ENCODE measurements at places on chromosomes 16 and 17.

DNA sequence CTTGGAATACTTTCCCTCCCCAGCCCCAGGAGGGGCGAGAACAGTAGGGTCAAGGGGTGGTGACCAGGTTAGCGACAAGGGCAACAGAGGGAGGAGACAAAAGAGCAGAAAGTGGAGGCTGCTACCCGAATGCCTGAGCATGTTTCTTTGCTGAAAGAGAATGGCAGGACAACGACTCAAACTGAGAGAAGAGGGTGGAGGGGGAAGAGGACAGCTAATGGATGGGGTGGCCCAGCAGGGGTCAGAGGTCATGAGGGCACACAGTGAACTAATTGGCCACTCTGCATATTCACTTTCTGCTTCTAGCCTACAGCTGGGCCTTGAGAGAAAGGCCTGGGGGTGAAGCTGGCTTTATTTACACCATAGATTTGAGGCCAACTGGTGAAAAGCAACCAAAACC is 19.1 kb upstream of the DDX52 start:
- no peak for DNase-seq

DNA sequence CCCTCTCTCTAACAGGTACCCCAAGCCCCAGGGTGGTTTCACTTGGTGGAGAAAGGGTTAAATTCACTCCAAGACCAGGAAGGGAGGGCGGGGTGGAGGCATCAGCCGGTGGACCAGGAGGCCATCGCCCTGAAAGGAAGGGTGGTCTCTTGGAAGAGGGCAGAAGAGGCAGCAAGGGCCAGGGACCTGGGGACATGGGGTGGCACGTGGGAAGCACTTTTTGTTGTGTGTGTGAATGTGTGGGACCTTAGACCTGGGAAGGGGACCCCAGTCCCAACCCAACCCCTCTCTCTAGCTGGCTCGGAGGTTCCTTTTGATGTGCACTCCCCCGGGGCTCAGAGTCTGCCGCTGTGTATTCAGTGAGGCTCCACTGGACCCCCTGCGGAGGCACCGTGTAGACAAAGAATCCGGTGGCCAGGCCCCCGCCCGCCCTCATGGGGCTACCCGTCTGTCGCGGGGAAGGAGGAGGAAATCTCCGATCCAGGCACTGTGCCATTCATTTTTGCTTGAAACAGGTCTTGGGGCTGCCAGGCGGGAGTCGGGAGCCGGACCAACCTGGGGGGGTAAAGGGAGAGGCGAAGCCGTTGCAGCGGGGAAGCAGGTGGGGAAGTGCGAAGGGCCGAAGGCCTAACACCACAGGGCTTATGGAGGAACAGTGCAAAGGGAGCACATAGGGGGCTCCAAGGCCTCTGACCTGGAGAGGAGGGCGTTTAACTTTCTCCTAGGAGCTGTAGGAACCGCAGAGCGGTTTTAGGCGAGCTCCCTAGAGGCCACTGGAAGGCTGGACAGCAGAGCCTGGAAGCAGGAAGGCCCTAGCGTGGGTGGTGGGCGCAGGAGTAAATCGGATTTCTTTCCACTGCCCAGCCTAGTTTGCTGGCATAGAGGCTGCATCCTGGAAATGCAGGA is 3.2 kb upstream of the WNT3 start:
- DNase-seq, result no peak

DNA sequence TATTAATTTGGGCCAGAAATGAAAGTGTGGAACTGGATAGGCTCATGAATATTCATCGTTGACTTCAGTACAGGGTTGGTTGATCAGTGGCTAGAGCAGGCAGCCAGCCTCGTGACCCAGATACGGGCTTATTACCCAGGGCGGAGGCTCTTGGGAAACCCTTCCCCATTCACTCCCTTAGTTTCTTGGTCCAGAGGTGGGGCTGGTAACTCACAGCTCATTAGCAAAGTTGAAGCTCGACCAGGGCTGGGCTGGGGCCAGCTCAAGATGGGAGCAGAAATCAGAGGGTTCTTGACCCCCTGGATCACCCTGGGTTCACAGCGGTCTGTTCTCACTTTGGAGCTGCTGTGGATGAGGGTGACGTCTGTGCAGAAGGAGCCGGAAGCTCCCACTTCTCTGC is 44.6 kb upstream of the GSE1 start:
- DNase-seq, result peak; percentile 52

DNA sequence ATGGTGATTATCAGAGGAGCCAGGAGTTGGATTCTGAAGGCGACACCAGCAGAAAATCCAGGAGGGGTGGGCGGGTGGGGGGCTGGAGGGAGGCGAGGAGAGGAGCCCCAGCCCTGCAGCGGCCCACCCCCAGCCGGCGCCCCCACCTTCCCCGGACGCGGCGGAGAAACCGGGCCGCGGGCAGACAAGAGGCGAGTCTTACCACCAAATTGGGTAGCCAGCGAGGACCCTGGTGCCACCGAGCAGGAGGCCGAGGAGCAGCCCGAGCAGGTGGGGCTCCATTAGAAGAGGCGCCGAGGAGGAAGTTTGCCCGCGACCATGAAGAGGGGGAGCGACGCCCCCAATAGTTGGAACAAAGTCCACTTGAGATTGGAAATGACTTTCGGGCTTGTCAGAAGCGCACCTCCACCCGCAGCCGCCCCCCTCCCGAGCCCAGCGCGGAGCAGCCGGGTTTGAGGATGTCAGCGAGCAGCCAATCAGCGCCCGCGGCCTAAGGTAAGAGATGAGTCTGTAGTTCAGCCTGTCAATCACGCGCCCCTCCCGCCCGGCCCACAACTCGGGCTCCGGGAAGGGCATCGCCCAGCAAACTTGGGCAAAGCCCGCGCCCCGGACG is at the start of gene WNT3:
Gene WNT3 (minus strand): TSS at position 377 of the 613 bp plus-strand sequence. CDS start 95 bp downstream, at position 282.
- peak; percentile 41 for DNase-seq

GRCh38 chr16:28166394-28167208 is 45.2 kb downstream of the XPO6 start:
- no peak for DNase-seq

DNA sequence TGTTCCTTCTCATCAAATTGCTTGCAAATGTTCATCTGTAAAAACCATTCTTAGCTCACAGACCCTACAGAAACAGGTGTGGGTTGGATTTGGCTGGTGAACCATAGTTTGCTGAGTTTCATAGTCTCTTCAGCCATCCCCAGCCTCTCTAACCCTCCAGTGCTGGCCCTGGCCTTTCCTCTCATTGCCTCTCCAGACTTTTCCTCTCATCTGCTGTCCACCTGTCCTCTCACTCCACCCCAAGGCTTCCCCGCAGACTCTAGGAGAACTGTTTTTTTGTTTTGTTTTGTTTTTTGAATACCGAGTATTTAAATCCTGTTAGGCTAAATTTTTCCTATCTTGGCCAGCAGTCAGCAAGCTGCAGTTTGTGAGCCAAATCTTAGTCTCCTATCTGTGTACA is 41.1 kb downstream of the MEOX1 start:
- DNase-seq, result no peak

DNA sequence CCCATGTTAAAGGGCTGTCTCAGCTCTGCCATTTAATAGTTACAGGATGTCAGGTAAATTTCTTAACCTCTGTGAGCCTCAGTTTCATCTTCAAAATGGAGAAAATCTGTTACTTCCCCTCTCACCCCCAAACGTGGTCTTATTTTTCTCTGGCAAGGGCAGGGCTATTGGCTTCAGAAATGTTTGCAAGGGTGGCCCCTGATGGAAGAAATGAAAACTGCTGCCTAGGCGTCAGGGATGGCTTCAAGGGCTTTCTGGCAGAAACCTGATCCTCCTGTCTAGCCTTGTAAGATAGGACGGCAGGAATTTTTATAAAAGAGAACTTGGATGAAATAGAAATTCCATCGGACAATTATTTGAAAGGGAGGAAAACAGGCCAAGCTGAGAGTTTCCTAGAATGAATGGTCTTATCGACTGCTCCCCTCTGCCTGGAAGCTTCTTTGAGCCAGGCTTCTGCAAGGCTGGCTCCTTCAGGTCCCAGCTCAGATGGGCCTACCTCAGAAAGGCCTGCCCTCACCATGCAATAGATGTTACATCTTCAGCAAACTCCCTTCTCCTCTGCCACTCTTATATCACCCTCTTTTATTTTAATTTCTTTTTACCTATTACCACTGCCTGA is 43.0 kb upstream of the TANGO6 start:
- no peak for DNase-seq

DNA sequence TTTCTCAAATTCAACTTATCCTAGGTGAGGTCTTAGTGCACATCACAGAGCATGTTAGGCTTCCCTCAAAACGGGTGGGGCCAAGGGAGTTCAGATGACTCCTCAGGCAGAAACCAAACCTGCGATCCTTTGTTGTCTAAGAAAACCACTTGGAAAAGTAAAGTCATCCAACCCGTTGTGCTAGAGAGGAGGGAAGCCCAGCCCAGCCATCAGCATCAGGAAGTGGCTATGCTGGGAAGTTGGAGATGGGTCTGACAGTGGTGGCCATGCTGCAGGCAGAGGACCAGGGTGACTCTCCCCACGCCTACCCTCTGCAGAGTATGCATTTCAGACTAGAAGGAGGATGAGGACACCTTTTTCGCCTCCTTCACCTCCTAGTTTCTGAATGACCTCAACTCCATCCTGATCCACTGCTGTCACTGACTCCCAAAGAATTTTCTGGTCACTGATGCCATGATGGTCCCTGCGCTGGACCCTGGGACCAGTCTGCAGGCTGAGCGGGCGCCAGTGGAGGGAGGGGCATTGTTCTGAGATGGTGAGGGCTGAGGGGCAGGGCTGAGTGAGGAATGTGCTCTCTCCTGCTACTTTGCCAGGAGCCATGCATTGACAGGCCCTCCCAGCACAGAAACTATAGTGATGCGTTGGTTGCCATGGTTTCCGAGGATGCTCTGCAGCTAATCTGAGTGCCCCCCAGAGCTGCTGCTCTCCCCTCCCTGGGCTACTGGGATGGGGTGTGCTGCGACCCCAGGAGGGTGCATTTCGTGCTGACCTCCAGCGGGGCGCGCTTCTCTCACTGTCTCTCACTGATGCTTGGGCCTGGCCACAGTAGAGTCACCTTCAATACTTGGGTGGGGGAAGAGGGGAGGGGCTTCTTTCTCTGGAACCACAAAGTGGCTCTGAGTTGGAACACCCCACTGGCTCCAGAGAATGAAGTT is 20.4 kb downstream of the ALOX12B start:
- peak; percentile 15 for DNase-seq

- DNase-seq, result no peak
Measured at GRCh38 chr17:30476726-30477082, 504 bp upstream of the GOSR1 start.

DNA sequence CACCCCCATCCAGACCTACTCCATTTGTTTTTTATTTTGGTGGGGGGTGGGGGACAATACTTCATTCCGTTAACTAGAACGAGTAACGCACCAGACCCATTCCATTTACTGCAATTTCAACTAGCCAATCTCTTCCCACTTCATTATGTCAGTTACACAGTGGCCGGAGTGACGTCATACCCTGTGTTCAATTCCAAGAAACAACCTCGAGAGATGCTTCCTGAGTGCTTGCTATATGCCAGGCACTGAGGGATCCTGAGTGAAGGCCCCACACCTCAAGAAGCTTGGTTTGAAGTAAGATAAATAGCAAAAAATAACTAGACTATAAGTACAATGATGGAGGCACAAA is 9.1 kb upstream of the SIAH1 start:
- no peak for DNase-seq

DNA sequence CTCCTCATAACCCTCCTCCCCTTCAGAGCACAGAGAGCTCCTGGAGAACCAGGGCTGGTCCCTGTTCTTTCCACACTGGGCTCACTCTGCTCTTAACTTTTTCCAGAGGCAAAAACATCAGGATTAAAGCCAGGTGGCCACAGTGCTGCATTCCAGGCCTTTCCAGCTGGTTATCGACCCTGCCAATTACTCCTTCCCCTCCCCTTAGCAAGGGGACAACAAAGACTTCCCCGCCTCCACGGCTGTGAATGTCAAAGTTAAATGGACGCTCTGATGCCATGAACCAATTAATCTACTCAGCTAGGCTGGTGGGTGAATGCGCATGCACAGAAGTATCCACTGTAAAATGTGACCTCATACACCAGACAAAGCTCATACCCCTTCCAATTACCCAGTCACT is 23.1 kb downstream of the ACLY start:
- no peak for DNase-seq

- no peak for DNase-seq
Measured at GRCh38 chr16:14341324-14342225, 270.5 kb downstream of the MRTFB start.

DNA sequence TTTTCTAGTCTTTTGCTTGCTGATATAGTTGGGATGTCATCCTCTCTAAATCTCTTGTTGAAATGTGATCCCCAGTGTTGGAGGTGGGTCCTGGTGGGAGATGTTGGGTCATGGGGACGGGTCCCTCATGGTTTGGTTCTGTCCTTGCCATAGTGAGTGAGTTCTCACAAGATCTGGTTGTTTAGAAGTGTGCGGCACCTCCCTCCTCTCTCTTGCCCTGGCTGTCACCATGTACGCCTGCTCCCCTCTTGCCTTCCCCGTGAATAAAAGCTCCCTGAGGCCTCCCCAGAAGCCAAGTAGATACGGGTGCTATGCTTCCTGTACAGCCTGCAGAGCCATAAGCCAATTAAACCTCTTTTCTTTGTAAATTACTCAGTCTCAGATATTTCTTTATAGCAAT is 15.2 kb downstream of the IL4R start:
- no peak for DNase-seq

DNA sequence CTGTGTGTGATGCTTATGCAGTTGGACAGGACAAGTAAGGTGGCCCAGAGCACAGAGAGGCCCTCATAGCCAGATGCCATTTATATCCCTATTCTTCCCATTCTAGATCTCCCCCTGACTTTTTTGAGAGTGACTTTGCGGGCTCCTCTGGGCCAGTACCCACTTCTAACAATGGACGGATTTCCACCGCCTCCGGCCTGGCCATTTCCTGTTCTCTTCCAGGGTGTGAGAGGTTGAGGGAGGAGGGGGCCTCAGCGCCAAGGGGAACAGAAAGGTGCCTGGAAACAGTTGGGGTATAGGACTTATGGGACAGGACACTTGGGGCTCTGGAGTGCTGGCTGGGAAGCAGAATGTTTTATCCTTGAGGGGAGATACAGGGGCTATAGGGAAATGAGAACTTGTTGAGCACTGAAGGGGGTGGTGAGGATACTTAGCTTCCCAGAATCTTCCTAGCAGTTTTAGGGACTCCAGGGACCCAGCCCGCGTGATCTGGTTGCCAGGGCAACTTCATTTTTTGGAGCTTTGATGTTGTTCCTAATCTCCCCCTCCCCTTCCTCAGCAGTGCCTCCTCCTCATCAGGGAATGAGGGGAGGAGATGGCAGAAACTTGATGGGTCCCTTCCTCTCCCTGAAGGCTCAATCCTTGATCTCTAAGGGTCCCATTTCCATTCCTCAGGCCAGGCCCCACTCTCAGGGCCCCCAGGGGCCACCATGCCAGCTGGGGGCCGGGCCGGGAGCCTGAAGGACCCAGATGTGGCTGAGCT is 3.6 kb downstream of the TAOK2 start:
- DNase-seq, result no peak

GRCh38 chr16:53837426-53837825 is 133.5 kb downstream of the FTO start:
- DNase-seq, result no peak

GRCh38 chr17:1229349-1229899 is 40.8 kb upstream of the BHLHA9 start:
- DNase-seq, result peak; percentile 85

- no peak for DNase-seq
Measured at GRCh38 chr17:14307560-14308024, 6.7 kb downstream of the HS3ST3B1 start.

Measured in Right ventricle myocardium superior (tissue), 1 donor.